ENCODE measurements at places on chromosomes 2 and 18.

GRCh38 chr2:3139906-3140305 is 237.7 kb downstream of the EIPR1 start:
- no peaks in the 10 kb centered on the region for H3K4me1 ChIP-seq
- H3K4me3 ChIP-seq = no peak overlapping the region
- H3K36me3 ChIP-seq = no peaks in the 10 kb centered on the region
- no peak for DNase-seq

DNA sequence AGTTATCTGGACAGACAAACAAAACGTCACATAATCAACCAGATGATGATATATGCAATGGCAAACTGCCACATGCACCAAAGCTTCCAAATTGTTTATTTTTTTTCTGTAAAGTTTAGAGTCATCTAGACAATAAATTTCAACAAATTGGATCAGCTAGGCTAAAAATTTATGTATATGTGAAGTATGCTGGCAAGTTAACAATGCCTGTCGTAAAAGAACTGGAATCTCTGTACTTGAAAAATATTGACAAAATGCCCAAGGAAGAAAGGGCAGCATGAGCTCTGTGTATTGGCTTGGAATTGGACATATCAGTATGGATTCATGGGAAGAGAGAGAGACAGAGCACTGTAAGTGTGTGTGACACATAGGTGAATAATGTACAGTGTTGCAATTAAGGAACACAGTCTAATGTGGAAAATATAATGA is 309.8 kb downstream of the ERBB4 start:
- H3K4me3 ChIP-seq = no peak overlapping the region
- H3K36me3 ChIP-seq = no peaks in the 10 kb centered on the region
- H3K4me1 ChIP-seq = no peaks in the 10 kb centered on the region
- no peaks in the 10 kb centered on the region for H3K27me3 ChIP-seq

GRCh38 chr2:207133458-207133819 is 32.3 kb downstream of the KLF7 start:
- no peaks in the 10 kb centered on the region for H3K36me3 ChIP-seq
- no peaks in the 10 kb centered on the region for H3K27me3 ChIP-seq
- H3K27ac ChIP-seq = no peak overlapping the region
- DNase-seq = no peak
- H3K4me1 ChIP-seq = peaks cover 21% of the 10 kb centered on the region

DNA sequence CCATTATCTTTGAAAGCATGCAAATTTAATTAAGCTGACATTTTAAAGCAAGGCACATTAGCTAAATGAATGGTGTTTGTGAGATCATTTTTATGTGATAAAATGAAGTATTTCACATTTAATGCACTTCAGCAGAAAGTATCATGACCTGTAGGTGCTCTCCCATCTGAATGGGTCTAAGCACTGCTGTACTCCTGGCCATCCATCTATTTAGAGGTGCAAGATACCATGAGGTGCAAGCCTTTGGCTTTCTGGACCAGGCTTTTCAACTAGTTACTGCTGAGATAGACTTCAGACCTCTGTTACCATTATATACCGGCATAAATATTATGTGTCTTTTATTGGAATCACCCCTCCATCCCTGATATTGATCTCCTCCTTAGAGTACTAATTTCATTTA is 15.6 kb upstream of the LIPG start:
- H3K4me3 ChIP-seq = no peak overlapping the region
- no peaks in the 10 kb centered on the region for H3K36me3 ChIP-seq
- no peaks in the 10 kb centered on the region for H3K27me3 ChIP-seq
- H3K4me1 ChIP-seq = no peaks in the 10 kb centered on the region
- H3K27ac ChIP-seq = no peak overlapping the region
- DNase-seq = no peak
